ENCODE measurements at places on chromosomes 12 and 14. TPM values are rescaled to one million over a fixed set of nuclear protein-coding genes. Genes with fewer than 3 reads are reported as not detected.

- no peak for DNase-seq
- H3K4me3 ChIP-seq = peak overlapping the region; percentile 36
- peaks cover 60% of the 10 kb centered on the region for H3K4me1 ChIP-seq
Measured at GRCh38 chr12:59041241-59042121, 121.2 kb upstream of the LRIG3 start.

DNA sequence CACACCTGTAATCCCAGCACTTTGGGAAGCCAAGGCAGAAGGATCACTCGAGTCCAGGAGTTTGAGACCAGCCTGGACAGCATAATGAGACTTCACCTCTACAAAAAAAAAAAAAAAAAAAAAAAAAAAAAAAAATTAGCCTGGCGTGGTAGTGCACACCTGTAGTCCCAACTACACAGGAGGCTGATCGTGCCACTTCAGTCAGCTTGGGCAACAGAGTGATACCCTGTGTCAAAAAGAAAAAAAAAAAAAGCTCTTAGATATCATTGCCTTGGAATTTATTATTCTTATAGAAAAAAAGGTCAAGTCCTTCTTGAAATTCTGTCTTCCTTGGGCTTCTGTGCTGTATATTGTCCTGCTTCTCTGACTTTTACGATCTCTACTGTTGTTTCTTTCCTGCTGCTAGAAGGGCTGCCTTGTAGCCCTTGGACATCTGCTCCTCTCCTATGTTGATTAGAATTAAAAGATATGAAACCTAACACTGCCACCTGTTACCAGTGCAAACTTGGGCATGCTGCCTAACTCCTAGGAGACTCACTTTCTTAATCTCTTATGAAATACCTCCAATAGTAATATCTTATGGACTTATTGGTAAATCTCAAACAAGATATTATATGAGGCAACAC, 5.7 kb downstream of the TMEM19 start:
- peaks cover 4% of the 10 kb centered on the region for H3K36me3 ChIP-seq
- no peak for DNase-seq
- H3K27ac ChIP-seq = no peak overlapping the region
- H3K4me1 ChIP-seq = peaks cover 18% of the 10 kb centered on the region
- H3K27me3 ChIP-seq = no peaks in the 10 kb centered on the region

The RNASE4 gene
- total RNA-seq = 17.8 TPM

DNA sequence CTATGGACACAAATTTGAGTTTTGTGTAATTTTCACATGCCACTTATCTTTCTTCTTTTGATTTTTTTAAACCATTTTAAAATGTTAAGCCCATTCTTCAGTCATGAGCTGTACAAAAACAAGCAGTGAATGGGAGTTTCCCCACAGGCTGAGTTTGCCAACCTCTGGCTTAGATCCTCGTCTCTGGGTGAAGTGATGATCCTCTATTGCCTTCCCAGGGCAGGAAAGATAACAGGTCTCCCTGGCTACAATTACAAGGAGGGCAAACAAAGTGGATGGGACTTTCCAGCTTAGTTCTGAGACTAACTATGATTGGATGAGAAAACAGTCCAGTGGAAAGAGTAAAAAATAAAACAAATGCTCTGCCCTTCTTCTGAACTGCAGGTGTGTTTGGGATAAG, 203.7 kb downstream of the SPTSSA start:
- H3K4me3 ChIP-seq = no peak overlapping the region
- no peaks in the 10 kb centered on the region for H3K36me3 ChIP-seq
- DNase-seq = no peak
- H3K27ac ChIP-seq = no peak overlapping the region
- H3K27me3 ChIP-seq = peaks cover 28% of the 10 kb centered on the region
